ENCODE measurements at places on chromosomes 6 and 20. TPM values are rescaled to one million over a fixed set of nuclear protein-coding genes. Genes with fewer than 3 reads are reported as not detected.
A peak's percentile ranks its signal among the peaks of the same experiment; 100 is the strongest.

DNA sequence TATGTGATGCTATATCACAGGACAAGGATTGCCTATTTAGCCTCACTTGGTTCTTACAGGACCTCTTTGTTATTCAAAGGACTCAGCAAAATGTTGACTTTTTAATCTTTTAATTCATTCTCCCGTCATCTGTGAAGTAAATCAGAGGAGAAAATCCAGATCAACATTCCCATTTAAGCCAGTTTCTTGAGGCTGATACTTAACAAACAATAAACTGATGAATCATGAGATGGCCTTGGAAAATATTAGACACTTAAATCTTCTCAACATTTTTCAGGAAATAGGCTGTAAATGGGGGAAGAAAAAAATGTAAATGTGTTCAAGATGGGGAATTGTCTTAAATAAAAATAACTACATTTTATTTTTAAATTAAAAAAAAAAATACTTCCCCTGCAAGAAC is 55.9 kb upstream of the UBR2 start:
- DNase-seq, result no peak

- DNase-seq, result no peak
Observed at GRCh38 chr6:163776196-163776905, 361.8 kb downstream of the QKI start.

DNA sequence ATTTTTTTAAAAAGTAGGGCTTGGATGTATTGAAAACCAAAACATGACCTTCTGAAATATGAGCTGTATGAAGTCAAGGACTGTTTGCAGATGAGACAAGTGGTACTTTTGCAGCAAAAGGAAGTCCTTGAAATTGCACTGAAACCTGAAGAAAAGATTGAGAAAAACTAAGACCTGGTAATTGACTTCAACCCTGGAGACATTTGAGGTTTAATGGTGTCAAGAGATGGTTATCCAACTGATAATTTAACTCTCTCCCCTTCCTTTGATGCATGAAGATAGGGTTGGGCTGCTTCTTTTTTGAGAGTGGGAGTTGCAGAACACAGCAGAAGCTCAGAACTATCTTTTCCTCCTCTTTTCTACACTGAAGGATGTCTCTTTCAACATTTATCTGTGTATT is 180.9 kb upstream of the DTNBP1 start:
- no peak for DNase-seq

DNA sequence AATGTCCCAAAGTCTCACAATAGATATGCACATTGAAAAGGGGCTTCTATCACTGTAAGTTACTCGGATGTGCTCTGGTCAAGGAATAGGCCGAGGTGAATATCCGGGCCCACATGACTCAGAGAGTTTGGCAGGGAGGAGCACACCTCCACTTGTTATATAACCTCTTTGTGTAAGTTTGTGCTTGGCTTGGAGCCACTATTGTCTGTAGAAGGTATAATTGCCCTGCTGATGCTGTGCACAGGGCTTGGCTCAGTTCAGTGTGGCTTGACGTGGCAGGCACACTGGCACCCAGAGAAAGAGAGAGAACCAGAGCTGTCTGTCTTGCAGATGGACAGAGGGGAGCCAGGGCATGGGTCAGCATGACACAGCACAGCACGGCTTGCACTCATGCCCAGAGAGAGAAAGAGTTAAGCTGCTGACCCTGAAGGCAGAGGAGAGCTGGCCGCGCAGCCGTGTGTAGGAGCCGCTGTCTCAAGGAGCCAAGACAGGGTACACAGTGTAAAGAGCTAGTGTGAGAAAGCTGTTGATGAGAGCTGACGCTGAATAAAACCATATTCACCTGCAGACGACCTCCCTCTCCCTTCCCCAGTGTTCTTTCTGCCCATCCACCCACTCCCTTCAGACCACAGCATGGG is 482.5 kb downstream of the C6orf118 start:
- no peak for DNase-seq

DNA sequence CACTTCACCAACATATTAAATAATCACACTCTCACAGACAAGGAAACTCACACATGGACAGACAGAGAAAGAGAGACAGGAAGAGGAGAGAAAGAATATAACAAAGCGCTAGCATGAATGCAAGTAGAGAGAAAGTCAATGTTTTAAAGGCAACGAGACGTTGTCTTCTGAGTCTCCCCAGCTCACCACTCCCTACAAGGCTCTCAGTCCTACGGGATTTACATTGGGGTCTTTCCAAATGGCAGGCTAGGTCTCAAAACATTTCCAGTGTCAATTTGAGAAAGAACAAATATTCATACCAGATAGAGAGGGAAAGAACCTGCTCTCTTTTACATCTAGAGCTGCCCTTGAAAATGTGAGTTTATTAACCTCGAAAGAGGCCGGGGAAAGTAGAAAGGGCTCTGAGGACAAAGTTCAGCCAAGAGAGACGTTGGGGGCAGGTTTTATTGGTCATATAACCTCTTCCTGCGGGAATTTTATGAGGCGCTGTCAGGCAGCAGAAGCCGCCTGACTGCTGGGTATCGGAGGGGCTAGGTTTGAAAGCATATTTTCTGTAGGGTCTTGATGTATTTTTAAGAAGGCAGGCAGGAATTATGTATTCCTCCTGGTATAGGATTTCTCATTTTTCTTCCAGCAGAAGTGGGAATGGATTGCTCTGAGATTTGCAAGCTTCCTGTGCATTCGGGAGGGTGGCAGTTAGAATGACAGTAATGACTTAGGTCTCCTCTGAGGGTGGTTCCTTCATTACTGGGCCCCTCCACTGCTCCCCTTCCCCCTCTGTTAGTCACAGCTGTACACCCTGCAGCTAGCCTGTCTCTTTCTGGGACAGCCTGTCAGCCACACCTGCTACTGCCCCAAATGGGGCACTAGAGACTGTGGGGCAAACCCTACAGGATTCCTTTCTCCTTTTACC is 34.4 kb upstream of the KIF16B start:
- no peak for DNase-seq

DNA sequence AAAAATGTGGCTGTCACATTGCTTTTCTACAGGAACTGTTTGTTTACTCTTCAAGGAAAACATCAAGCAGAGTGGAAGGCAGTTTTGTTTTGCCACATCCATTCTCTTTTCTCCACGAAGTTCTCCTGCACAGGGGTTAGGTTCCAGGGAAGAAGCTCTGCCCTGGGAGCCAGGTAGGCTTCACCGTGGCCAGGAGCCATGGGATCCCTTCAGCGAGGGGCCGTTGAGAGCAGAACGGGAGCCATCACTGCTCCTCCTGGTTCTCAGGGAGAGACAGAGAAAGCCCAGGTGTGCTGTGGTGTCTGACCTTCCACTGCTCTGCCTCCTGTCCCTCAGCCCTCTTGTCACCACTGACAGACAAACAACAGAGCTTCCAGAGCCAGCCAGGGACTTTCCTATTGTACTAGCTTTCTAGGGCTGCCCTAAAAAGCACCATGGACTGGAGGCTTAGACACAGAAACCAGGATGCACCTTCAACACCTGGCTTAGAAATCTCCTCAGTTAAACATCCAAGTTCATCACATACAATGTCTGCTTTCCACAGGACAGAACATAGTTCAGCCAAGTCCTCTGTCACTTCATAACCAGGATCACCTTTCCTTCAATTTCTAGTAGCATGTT is 75.6 kb upstream of the SLC22A23 start:
- DNase-seq, result no peak

DNA sequence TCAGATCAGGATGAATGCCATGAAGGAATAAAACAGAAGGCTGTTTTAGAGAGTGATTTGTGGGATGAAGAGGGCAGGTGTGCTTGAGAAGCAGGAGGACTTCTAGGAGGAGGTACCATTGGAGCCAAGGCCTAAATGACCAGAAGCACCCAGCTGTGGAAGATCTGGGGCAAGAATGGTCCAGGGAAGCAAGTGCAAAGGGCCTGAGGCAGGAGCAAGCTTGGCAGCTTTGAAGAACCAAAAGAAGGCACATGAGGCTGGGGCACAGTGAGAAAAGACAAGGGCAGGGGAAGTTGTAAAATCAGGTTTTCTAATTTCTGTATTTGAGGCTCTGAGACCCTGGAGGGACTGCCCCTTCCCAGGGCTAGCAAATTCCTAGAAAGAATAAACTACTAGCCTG is 9.8 kb downstream of the SLC13A3 start:
- no peak for DNase-seq

DNA sequence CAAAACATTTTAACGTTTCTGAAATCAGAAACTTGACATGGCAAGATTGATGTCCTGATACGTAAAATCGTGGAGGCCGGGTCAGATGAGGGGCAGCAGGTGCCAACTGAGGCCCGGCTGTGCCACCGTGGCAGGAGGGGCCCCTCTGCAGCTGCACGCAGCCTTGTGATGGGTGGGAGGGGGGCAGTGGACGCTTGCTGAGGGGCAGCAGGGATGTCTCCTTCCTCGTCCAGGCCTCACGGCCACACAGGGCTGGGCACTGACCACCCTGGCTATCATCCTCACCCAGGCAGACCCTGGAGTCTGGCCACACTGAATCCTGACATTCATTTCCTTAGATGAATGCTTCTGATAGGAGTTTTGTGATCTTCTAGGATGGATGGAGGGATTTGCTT is 114.7 kb downstream of the ERMARD start:
- DNase-seq, result no peak

DNA sequence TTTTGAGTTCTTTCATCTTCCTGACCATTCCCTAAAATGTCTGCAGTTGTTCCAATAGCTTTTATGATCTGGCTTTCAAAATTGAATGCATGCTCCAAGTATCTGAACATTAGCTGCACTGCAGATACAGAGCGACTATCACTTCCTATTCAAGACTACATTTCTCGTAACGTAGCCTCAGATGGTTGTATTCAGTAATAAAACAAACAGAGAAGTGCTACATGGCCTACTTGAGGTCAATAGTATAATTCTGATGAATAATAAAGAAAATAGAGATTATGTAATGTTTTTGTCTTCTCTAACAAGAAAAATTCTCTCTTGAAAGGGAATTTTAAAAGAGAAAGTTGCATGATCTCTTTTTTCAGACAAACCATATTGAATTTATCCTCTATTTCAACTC is 333.9 kb upstream of the IRAK1BP1 start:
- no peak for DNase-seq

GRCh38 chr20:62452475-62453095 is 23.2 kb downstream of the GATA5 start:
- DNase-seq, result no peak

- DNase-seq, result peak; percentile 1
Observed at GRCh38 chr6:98980819-98981218, 33.1 kb upstream of the FBXL4 start.

DNA sequence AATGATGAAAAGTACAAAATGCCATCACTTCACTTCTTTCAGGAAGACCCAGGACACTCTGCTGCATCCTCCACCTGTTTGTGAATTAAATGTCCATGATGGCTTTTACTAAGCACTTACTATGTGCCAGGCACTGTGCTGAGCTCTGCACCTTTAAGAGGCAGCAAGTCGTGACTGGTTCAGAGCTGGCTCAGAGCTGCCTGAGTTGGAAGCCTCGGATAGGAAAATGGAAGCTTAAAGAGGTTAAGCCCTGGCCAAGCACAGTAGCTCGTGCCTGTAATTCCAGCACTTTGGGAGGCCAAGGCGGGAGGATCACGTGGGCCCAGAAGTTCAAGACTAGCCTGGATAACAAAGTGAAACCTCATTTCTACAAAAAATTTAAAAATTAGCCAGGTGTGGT is 95.6 kb downstream of the SNX5 start:
- DNase-seq, result no peak

The MUC22 gene
- total RNA-seq, result not detected

The CRISP2 gene
- total RNA-seq, result not detected

The SEMG1 gene
- not detected for total RNA-seq

The GFOD1 gene
- total RNA-seq, result 34.4 TPM

The CYP24A1 gene
- not detected for total RNA-seq

The CRISP3 gene
- total RNA-seq, result not detected

The IL17F gene
- not detected for total RNA-seq

The HLA-F gene
- total RNA-seq, result 65.8 TPM

The GHRH gene
- not detected for total RNA-seq

The ZNF133 gene
- total RNA-seq, result 6.5 TPM

The PMEPA1 gene
- 4.3 TPM for total RNA-seq

The FAM135A gene
- 35.5 TPM for total RNA-seq

The GSTA1 gene
- not detected for total RNA-seq

The PRKN gene
- 1.3 TPM for total RNA-seq
